ENCODE measurements at places on chromosomes 6 and 20. TPM values are rescaled to one million over a fixed set of nuclear protein-coding genes. Genes with fewer than 3 reads are reported as not detected.

DNA sequence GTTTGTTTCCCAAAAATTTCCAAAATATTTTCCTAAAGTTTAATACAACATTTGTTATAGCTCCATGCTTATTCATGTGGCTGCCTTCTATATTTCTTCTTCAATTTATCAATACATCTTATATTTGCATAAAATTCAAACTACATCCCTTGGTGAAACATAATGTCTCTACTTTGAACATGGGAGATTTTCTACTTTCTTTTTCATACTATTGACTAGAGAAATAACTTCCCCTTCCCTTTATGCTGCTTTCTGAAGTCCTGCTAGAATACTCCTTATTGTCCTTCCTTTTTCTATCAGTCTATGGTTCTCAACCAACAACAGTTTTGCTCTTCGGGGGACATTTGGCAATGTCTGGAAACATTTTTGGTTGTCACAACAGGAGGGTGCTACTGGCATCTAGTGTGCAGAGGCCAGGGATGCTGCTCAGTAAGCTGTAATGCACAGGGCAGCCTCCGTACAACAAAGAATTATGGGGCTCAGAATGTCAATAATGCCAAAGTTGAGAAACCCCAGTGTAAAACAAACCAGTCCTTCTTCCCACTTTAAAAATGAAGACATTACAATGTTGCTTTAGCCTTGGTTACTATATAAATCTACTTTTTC is 29.9 kb downstream of the MKKS start:
- no peak for DNase-seq

DNA sequence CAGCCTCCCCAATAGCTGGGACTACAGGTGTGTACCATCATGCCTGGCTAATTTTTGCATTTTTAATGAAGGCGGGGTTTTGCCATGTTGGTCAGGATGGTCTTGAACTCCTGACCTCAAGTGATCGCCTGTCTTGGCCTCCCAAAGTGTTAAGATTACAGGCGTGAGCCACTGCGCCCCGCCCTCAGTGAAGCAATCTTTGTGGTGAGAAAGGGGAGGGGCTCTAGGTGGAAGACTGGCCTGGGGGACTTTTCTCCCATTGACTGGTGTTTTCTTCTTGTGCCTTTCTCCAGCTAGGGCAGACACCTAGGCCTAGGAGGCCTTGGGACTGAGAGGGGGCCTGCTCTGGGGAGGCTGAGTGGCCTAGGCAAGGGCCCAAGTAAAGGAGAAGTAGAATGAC is 84.1 kb downstream of the DNAAF9 start:
- DNase-seq, result no peak

- no peak for DNase-seq
Observed at GRCh38 chr6:148934539-148934938, 187.7 kb downstream of the UST start.

DNA sequence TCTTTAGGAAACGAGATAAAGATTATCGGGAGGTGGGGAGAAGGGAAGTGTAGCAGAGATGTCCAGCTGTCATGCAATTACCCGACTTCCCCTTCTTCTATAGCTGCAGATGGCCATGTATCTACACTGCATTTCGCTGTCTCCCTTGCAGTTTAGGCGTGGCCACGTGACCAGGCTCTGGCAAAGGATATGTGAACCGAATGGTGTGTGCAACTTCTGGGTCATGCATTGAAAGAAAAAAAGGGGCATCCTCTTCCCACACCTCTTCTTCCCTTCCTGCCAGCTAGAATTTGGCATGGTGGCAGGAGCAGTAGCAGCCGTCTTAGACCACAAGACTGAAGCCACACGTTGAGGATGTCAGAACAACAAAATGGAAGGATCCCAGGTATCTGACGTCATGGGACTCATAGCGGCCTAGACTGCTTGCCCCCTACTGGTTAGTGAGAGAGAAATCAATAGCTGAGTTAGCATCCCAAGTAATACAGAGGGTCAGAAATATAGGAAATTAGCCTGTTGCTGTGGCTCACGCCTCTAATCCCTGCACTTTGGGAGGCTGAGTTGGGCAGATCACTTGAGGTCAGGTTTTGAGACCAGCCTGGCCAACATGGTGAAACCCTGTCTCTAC is 32.8 kb downstream of the TCF15 start:
- no peak for DNase-seq

- no peak for DNase-seq
Observed at GRCh38 chr6:33962246-33963027, 158.6 kb upstream of the MLN start.

Gene ARHGAP18
- 38.5 TPM for polyA plus RNA-seq

All from left kidney (tissue), 8 donors.